Upper lobe of left lung (tissue), 6 donors: ENCODE measurements at places on chromosomes 12 and 14.

DNA sequence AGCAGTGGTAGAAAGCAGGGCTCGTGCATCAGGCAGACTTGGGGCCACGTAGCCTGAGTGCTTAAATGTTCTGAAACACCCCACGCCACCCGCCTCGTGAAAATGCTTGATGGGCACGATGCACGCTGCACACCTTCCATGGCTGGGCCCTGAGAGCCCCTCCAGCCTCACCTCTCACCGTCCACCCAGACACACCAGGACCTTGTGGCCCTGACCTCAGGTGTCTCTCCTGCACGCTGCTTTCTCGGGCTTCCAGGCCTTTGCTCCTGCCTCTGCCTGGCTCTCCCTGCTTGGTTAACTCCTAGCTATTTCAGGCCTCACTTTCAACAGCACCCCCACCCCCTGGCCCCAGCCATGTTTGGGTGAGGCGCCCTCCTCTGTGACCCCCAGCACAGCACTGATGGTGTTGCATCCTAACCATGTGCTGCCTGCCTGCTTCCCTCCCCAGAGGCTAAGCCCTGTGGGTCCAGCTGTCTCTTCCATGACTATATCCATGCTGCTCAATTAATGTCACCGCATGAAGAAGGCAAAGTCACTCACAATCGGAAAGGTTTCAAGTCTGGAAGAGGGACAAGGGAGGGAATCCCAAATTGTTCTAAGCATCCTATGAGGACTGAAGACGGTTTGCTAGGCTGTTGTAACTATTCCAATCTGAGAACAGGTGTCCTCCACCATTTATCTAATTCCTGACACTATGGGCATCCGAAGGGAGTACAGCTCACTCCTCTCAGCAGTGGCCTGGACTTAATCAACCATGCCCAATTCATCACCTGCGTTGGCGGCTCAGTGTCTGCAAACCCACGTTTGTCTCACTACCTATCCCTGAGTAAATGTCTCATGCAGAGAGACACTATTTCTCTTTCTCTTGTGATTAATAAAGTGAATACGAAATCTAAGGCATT lies 82.2 kb downstream of the CCDC88C start:
- no peak for DNase-seq

DNA sequence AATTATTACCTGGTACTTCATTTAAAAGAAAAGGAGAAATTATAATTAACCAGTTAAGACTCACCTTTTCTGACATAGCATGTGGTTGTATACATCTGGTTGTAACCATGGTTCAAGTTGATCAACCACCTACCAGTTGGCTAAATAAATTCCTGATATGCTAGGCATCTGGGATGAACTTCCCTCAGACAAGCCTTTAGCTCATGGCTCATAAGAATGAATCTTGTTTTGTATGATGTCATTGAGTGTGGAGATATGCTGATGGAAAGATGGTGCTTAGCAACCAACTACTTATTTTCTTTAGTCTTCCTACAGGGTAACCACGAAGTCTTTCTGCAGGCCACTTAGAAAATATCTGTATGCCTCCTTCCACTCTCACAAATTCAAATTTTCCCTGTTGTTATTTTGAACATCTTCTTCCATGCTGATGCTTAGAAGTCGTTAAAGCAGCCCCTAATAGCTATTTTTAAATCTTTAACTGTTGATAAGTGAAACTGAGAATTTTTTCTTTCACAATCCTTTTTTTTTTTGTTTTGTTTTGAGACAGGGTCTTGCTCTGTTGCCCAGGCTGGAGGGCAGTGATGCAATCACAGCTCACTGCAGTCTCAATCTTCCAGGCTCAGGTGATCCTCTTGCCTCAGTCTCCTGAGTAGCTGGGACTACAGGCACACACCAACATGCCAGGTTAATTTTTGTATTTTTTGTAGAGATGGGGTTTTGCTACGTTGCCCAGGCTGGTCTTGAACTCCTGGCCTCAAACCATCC lies 51.9 kb upstream of the PTHLH start:
- no peak for DNase-seq

DNA sequence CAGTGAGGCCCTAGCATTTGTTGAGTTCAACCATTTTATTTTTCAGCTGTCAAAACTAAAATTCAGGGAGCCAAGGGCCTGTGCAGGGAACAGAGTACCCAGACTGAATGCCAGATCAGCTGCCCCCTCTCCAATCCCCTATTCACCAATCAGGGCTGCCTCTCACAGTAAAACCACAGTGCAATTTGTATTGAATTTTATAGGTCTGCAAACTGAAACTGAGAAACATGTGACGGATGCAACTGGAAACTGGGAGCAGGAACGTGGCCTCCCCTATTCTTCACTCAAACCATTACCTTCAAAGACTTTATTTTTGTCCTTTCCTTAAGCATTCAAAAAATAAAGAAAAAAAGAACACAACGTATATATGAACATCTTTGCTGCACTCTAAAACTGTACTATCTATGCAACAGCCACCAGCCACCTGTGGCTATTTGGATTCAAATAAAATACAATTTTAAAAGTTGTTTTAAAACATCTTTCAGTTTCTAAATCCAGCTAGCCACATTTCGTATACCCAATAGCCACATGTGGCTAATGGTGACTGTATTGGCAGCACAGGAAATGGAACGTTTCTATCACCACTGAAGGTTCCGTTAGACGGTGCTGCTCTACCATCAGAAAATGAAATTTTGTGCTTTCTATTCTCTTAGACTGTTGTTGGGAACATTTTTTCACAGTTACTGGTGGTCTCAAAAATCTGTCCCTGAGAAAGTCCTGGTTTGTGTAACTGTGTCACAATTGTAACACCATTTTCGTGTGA lies 371.3 kb upstream of the FAR2 start:
- DNase-seq = no peak

- DNase-seq = no peak
Measured at GRCh38 chr12:87920139-87920538, 109.1 kb downstream of the C12orf50 start.

- no peak for DNase-seq
Measured at GRCh38 chr12:27521066-27521465, 2.9 kb upstream of the PPFIBP1 start.

DNA sequence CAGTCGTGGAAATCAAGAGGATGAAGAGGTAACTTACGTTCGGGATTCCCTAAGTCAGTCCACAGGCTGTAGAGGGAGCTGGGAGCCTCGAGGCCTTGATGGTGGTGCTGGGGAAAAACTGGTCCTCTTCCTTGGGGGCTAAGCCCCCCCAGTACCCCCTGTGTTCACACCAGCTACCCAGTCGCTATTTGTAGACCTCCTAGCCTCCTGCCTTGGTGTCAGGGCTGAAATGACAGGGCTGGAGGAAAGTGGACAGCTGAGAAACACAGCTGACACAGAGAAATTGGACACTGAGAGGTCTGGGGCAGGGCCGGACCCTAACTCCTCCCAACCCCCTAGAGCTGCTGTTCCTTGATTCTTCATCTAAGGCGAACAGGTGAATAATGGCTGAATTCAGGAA lies at the start of gene STAC3:
Gene STAC3 (minus strand): TSS at position 232 of the 400 bp plus-strand sequence. CDS start 1,551 bp downstream, outside the sequence.
- DNase-seq = no peak
